Mucosa of gallbladder (tissue), 1 donor: ENCODE measurements at places on chromosomes 4 and X. TPM values are rescaled to one million over a fixed set of nuclear protein-coding genes. Genes with fewer than 3 reads are reported as not detected.

Gene SHROOM4
- total RNA-seq = 5.3 TPM

Gene CXCL3
- total RNA-seq = 0.52 TPM

Gene CFI
- total RNA-seq = 60.9 TPM

Gene OPN1MW2
- total RNA-seq = not detected

Gene EMCN
- 13.9 TPM for total RNA-seq

Gene MAOB
- total RNA-seq = 40.9 TPM

Gene FAM149A
- total RNA-seq = 38.2 TPM

Gene PPP1R2C
- total RNA-seq = not detected

Gene SEPSECS
- total RNA-seq = 17.2 TPM

Gene MMAA
- 17.3 TPM for total RNA-seq

Gene WDR44
- 22.8 TPM for total RNA-seq

Gene CENPVL1
- total RNA-seq = 0.17 TPM

Gene KLB
- not detected for total RNA-seq

Gene KLHL2
- 25.0 TPM for total RNA-seq

Gene ZFP92
- 0.60 TPM for total RNA-seq

Gene CC2D2A
- total RNA-seq = 29.9 TPM

Gene STATH
- total RNA-seq = not detected

Gene CENPVL2
- 0.17 TPM for total RNA-seq

Gene USP17L27
- not detected for total RNA-seq

Gene MAGEA2
- not detected for total RNA-seq

Gene VSIG1
- total RNA-seq = 56.9 TPM

Gene GABRB1
- 0.55 TPM for total RNA-seq

Gene CT45A5
- total RNA-seq = not detected

Gene MAGEA1
- total RNA-seq = not detected

Gene SHISA3
- 0.58 TPM for total RNA-seq

Gene CA5B
- total RNA-seq = 9.4 TPM

Gene INTS6L
- 10.5 TPM for total RNA-seq

Gene PLK4
- 2.3 TPM for total RNA-seq

Gene FGFRL1
- 28.2 TPM for total RNA-seq

Gene MAGEC1
- not detected for total RNA-seq

Gene ADH4
- 1.2 TPM for total RNA-seq

Gene TEX11
- total RNA-seq = 0.14 TPM

Gene TKTL2
- not detected for total RNA-seq

Gene XG
- total RNA-seq = 3.9 TPM

Gene DCX
- 0.95 TPM for total RNA-seq

Gene FGF2
- total RNA-seq = 11.9 TPM

Gene PRR32
- not detected for total RNA-seq

Gene SCML2
- 0.92 TPM for total RNA-seq

Gene GPC4
- total RNA-seq = 38.9 TPM

Gene SSX2B
- total RNA-seq = 0.26 TPM

Gene AMTN
- not detected for total RNA-seq

Gene TLR3
- total RNA-seq = 30.2 TPM
